ENCODE measurements at places on chromosomes 3 and 15.

- peaks cover 29% of the 10 kb centered on the region for H3K27me3 ChIP-seq
- H3K36me3 ChIP-seq = no peaks in the 10 kb centered on the region
- H3K4me3 ChIP-seq = no peak overlapping the region
- no peak for DNase-seq
- H3K27ac ChIP-seq = no peak overlapping the region
- H3K4me1 ChIP-seq = peaks cover 14% of the 10 kb centered on the region
Observed at GRCh38 chr3:194773771-194774455, 88.2 kb downstream of the FAM43A start.

DNA sequence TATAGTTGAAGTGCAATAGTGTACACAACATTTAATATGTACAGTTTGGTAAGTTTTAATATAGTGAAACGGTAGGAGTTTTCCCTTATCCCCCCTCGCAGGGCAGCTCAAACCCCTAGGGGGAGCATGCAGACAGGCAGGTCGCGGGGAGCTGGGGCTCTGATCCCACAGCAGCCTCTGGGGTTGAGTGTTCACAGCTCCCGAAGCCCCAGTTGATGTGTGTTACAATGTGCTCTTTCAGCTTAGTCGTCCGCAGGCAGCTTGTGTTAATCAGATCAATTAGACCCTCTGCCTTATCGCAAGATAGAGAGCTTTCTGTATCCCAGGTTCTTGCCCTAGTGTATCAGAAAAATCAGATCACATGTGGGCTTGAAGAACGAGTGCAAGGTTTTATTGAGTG lies 143.1 kb upstream of the CHRNA7 start:
- H3K27me3 ChIP-seq = peaks cover 31% of the 10 kb centered on the region
- DNase-seq = no peak
- H3K27ac ChIP-seq = no peak overlapping the region
- no peak overlapping the region for H3K4me3 ChIP-seq
- H3K36me3 ChIP-seq = no peaks in the 10 kb centered on the region
- H3K4me1 ChIP-seq = peaks cover 4% of the 10 kb centered on the region

- no peak for DNase-seq
- H3K36me3 ChIP-seq = no peaks in the 10 kb centered on the region
- no peak overlapping the region for H3K4me3 ChIP-seq
- no peaks in the 10 kb centered on the region for H3K4me1 ChIP-seq
- peaks cover 24% of the 10 kb centered on the region for H3K27me3 ChIP-seq
Observed at GRCh38 chr3:132231633-132232032, 85.6 kb upstream of the ACP3 start.

- DNase-seq = peak; percentile 74
- H3K4me3 ChIP-seq = peak within 1 kb of the TSS; percentile 99
- peak within 1 kb of the TSS; percentile 97 for H3K27ac ChIP-seq
Observed at GRCh38 chr3:197298341-197298944, at the start of gene DLG1. Gene DLG1, minus strand, starts transcription at chr3:197298612. Its CDS starts 1,408 bp downstream, at chr3:197297204.

DNA sequence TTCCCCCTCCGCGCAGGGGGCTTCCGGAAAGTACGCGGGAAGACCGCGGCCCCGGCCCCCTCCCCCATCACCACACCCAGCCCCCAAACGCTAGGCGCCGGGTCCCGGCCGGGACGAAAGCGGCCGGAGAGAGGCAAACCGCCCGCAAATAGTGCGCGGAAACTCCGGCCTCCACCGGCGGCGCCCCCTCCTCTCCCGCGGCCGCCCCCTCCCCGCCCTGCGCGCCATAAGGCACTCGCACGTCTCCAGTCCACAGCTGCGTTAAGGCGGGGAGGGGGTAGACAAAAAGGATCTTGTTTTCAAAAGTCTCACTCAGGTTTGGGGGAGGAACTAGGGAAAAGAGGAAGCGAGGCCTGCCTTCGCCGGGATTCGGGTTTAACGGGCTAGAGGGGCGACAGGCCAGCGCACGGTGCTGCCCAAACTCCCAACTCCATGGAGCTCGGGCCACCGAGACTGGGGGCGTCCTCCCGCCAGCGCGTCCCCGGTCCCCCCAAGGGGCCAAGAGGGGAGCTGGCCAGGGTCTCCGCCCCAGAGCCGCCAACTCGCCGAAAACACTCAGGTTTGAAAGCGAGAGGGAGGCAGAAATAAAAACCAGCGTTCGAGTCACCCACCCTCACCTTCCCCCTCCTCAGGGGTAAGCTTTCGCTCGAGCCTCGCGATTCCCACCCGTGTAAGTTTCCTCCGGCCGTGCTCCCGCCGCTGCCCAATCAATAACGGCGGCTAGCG lies 1.8 kb downstream of the ANP32A start:
- H3K27me3 ChIP-seq = no peaks in the 10 kb centered on the region
- peaks cover 53% of the 10 kb centered on the region for H3K4me1 ChIP-seq
- peak overlapping the region; percentile 100 for H3K4me3 ChIP-seq
- peak overlapping the region; percentile 96 for H3K27ac ChIP-seq
- peaks cover 20% of the 10 kb centered on the region for H3K36me3 ChIP-seq

DNA sequence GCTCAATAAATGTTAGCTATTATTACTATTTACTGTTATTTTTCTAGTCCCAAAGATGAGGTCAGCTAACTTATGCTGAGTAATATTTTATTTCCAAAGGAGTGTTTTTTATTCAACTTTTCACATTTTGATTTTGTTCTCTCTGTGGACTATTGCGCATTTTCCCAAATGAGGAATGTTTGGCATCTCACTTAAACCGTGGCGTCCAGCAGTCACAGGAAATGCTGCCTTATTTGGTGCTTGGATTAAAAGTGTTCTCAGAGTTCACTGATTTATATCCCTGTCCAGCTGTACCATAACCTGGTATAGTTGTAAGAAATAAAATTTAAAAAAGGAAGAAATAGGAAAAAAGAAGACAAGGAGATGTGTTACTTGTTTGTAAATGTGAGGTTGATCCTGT lies 166.8 kb downstream of the THSD4 start:
- peaks cover 12% of the 10 kb centered on the region for H3K27me3 ChIP-seq
- no peaks in the 10 kb centered on the region for H3K36me3 ChIP-seq
- H3K4me1 ChIP-seq = no peaks in the 10 kb centered on the region
- no peak overlapping the region for H3K27ac ChIP-seq
- no peak overlapping the region for H3K4me3 ChIP-seq
